ENCODE measurements at places on chromosomes 5 and 9.
A peak's percentile ranks its signal among the peaks of the same experiment; 100 is the strongest.

DNA sequence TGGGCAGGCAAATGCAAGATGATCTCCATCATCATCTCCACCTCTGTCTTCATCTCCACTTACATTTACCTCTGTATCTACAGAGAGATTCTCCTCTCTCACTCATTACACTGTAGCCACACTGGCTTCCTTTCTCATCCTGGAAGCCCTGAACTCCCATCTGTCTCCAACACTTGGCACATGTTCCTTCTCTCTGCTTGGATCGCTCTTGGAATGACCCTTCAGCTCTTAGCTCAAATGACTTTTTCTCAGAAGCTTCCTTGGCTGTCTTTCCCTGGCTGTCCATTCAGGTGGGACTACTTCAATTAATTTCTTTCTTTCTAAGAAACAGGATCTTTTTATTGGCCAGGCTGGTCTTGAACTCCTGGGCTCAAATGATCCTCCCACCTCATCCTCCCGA is 120.0 kb upstream of the KLF4 start:
- DNase-seq = no peak

- DNase-seq = no peak
Observed at GRCh38 chr5:166994226-166994625, 1297.2 kb upstream of the WWC1 start.

DNA sequence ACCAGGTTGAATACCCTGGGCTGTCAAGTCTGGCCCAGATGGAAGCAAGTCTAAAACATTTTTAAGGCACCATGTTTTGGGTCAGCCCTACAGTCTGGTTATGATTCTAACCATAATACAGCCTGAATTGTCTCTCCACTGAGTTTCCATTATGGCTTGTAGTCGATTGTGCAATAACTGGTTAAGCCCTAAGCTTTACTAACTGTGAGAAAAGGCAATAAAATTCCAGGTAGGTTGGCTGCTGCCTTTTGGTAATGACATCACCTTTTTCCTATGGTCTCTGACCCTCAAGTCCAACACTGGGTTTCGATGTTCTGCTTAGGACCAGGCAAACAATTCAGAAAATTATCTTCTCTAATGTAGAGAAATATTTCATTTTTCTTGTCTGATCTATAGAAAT is 243.3 kb downstream of the ACTL7B start:
- no peak for DNase-seq

DNA sequence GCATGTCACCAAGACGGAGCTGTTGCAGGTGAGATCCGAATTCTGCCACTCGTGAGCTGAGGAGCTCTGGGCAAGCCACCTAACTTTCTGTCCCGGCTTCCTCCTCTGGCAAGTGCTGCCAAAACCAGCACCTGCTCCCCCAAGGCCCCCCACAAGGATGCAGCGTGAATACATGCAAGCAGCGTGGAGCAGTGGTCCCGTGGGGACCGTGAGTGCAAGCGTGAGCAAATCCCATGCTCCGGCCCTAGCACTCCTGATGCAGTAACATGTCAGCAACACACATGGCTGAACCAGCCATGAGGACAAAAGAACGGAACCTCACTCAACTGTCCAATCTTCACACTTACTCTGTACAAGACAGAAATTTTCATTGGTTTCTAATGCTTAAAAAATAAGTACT is 31.0 kb downstream of the NSUN2 start:
- no peak for DNase-seq

DNA sequence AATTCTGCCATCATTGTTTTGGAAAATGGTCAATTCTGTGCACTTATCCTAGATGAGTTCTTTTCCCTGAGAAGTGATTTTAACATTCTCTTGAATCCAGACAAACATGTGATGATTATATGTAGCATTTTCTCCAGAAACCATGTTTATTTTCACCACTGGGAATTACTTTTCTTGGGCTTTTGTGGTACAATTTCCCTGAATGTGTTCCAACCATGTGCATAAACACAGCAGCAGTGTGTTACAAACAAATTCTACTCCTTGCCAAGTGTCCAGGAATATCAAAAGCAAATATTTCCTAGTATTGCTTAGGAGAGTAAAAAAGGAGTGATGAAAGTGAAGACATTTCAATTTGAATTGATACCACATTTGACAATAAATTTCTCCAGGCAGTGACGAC is 50.4 kb downstream of the NXNL2 start:
- no peak for DNase-seq

GRCh38 chr9:89649039-89649691 is 44.4 kb downstream of the GADD45G start:
- no peak for DNase-seq

GRCh38 chr5:163712011-163712410 is 206.6 kb downstream of the MAT2B start:
- peak; percentile 27 for DNase-seq

DNA sequence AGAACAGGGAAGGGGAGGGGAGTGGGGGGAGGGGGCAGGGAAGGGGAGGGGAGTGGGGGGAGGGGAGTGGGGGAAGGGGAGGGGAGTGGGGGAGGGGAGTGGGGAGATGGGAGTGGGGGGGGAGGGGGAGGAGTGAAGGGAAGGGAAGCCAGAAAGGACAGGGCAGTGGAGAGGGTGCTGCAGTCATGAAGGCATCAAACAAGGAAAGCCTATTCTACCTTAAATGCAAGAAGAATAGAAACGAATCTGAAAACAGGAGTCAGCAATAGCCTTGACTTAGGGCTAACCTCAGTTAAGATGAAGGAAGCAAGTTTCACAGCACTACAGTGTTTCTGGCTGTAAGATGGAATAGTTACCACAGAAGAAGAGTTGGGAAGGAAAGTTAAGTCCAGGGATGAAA is 59.5 kb downstream of the CAMSAP1 start:
- no peak for DNase-seq

- DNase-seq = no peak
Observed at GRCh38 chr5:30734118-30734517, 459.4 kb upstream of the CDH6 start.

GRCh38 chr9:115118879-115119218 is 892 bp upstream of the TNC start:
- DNase-seq = peak; percentile 98

DNA sequence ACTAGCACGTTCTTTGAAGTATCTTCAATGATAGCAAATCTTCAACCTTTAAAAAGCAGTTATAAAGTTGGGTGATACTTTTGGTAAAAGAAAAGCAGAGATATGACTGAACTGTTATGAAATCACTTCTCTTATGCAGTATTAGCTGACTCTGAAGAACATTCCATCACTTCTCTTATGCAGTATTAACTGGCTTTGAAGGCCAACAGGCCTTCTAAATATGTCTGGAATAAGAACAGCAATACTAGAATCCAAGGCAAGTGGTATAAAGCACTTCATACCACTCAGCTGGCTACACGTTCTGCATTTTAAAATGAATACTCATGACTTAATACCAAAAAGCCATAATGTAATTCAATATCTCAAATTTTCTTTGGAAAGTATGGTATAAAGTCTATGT is 17.3 kb downstream of the SKIC3 start:
- DNase-seq = no peak

DNA sequence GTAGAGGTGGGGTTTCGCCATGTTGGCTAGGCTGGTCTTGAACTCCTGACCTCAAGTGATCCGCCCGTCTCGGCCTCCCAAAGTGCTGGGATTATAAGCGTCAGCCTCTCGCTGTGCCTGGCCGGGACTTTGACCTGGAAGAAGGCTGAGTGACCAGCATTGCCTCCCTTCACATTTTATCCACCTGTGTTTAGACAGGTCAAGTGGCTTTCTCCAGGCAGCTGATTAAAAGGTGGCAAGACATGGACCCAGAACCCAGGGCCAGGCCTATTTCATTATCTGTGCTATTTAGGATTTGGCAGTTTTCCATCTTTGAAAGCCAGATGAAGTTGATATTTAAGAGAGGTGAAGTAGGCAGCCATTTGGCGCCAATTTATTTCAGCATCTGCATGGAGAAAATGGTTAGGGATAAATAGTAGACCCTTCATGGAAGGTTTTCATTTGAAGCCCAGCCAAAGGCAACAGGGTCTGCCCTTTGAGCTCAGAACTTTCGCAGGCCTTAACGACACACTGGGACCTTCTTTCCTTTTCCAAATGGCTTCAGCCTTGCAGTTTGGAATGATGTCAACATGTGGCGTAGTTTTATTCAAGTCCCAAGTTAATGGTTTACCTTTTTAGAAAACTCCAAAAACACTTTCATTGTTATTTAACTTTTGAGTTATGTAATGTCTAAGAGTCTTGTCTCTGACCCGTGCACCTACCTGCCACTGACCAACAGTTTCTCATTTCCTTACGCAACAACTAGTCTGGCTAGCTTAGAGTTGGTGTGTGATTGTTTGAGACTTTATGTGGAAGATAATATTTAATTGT is 8.4 kb downstream of the DAPK1 start:
- DNase-seq = no peak

- no peak for DNase-seq
Observed at GRCh38 chr9:135522137-135522877, 1.1 kb downstream of the LCN1 start.

GRCh38 chr5:89849830-89850512 is 559.6 kb downstream of the CETN3 start:
- no peak for DNase-seq

DNA sequence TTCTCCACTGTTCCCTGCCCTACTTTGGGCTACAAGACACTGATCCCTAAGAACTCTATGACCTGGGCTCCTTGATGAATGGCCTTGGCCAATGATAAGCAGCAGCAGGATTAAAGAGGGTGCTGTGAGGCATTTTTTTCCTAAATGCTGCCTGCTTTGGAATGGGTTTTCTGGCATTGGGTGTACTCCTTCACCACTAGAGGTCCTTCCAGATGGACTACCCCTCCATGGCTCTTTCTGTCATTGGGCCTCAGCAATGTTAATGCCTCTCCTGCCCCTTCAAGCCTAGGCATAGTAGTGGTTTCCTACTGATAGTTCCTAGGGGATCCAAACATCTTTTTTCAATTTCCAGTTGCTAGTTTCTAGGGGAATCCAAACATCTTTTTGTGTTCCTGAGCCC is 319.3 kb upstream of the RPS23 start:
- no peak for DNase-seq

DNA sequence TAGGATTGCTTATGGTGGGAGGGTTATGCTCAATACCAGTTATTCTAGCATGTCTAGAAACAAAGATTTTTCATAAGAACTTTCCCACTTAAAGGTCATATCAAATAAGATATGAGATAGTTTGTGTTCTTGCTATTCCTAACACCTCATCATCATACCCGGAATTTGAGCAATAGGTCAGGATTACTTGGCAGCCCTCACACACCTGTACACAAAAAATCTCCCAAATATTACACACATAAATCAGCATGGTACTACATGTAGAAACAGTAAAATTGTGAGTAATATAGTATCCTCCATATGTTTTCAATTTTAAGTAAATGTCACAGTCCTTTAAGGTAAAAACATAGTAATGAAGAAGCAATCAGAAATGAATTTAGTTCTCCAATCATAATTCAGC is 113.7 kb downstream of the SLC25A46 start:
- no peak for DNase-seq

DNA sequence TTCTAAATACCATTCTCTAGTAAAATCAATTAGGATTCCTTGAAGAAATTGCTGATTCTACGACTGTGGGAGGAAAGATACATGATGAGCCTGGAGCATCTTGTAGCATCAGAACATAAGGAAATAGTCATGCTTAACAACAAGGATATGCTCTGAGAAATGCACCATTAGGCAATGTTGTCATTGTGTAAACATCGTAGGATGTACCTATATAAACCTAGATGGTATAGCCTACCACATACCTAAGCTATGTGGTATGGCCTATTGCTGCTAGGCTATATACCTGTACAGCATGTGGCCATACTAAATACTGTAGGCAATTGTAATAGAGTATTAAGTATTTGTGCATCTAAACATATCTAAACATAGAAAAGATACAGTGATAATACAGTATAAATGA is 77.4 kb upstream of the VCAN start:
- no peak for DNase-seq

- no peak for DNase-seq
Observed at GRCh38 chr9:78236551-78236910, 656 bp downstream of the CEP78 start.

DNA sequence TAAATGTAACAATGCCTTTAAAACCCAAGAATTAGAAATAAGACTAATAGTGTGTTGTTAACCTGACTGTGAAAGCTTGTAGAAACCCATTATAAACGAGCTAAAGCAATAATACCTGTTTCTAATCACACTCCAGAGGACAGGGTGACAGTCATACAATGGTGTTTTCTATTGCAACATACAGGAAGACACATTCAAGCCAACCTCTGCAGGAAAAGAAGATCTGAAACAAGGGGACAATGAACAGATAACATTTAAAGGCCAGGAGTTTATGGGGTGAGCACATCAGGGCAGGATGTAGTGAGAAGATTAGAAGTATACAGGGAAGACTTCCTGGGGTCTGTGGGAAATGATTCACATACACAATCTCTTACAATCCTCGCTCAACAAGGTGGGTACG is 13.8 kb downstream of the BARHL1 start:
- no peak for DNase-seq

DNA sequence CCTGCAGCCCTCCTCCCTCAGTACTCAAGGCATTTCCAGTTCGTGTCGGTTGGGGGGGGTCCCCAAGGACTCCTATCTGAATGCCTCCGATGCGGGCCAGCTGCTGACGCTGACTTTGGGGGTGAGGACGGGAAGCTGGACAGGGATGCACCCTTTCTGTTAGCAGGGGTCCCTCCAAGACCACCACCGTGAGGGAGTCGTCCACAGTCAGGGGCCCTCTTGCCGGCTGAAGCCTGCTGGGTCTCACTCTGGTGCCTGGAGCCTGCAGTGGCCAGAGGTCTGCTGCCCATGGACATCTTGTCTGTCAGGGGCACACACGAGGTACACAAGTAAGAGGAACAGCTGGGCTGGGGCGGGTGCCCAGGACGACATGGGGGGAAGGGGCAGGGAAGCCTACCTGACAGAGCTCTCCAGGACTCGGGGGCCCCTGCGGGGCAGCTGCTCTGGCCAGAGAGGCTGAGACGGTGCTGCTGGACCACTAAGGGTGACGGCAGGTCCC is 9.1 kb upstream of the ZDHHC11 start:
- DNase-seq = no peak

GRCh38 chr5:17992291-17992690 is 358.0 kb downstream of the TAF11L14 start:
- DNase-seq = no peak

DNA sequence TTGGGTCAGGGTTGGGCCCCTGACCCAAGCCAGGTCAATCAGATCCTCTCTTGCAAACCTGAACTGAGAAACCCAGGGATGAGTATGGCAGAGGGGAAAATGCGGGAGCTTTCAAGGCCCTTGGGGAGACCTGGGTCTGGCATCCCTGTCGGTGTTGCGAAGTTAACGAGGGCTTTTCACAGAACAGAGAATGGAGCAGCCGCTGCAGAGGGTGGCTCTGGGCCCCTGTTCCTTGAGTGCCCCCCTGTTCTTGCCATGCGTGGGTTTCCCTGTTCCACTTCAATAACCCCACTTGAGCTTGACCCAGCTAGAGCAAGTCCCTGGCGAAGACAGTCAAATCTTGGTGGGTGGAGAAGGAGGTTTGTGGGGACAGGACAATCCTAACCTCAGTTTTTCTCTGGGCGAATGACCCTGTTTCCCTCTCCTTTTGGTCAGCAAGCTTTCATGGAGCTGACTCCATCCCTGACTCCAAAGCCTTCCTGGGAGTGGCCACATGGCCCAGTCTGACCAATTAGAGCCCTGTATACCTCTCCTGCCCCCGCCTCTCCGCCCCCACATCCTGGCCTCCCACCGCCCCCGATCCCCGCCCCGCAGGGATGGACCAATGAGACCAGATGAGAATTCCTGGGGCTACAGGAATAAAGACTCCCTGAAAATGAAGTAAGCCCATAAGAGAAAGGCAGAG is 2.9 kb upstream of the VDAC1 start:
- DNase-seq = peak; percentile 53
